ENCODE measurements at places on chromosomes 11 and 22.

DNA sequence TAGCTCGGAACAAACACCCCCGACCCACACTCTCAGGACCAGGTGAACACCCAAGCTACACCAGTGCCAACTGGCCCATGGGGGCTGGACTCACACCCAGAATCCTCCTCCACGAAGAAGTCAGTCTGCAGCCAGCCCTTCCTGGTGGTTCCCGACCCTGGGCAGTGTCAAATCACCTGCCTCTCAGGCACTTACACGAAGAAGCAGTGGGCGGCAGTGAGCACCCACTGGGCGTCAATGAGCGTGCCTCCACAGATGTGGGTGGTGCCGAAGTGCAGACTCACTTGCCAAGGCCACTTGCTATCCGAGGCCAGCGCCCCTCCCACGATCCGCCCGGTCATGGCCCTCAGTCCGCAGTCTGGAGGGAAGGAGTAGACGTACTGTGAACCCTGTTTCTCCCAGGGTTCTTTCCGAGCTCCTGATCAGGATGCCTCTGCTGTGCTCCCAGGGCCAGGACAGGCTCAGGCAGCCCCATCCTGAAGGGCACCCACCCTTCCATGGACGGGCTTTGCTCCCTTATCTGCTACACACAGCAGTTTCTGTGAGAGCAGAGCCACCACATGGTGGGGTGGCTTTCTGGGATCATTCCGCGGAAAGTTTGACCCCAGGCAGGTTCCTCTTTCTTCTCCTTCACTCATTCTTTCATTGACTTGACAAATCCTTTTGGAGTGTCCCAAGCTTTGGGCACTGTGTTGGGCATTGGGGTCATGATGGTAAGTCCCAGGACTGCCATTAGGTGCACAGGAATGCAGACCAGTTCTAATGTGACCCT, 19.4 kb downstream of the TMPRSS13 start:
- no peak for DNase-seq

DNA sequence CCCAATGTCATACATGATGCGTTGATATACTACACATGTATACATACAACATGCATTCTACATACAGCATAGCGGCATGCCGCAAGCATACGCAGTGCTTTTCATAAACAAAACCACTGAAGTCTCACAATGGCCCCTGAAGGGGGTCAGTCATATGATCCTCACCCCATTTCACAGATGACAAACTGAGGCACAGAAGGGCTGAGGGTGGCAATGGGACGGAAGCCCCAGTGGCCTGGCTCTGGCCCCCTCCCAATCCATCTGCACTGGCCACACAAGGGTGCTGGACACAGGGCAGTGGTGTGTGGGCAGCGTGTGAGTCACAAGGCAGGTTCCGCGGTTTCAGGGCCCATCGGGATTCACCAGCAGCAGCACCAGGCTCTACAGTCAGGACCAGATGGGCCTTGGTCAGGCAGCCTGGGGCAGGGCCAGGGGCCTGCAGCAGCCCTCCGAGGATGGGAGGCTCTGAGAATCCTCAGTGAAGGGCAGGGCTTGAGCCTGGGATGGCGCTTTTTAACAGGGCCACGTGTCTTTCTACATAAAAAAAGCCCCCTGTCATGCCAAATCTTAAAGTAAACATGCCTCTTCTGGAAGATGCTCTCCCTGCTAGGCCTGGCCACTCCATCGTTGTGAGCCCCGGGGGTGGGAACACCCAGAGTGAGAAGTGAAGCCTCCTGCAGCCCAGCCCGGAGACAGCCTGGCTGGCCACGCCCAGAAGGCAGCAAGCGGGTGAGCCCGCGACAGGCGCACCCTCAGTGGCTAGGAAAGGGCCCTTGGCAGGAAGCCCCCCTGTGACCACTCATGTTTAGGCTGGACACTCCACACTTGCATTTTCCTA, 206.5 kb downstream of the CTTN start:
- no peak for DNase-seq

DNA sequence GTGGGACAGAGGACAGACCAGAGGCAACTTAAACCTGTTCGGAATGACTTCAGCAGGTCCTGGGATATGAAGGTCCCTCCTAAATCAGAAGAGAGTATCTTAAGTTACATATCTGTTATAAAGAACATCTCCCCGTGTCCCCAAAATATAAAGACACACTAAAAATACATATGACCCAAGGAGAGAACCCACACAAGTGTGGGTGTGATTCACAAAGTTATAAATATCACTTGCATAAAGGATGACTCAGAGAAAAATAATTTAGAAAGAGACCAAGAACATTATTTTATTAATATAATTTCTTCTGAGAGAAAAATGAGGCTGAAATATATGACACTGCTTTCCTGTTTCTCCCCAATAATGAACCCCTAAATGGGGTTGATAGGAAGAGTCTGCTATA, 14.2 kb downstream of the OR5B21 start:
- no peak for DNase-seq

GRCh38 chr11:120308081-120308480, 17.0 kb upstream of the TLCD5 start:
- DNase-seq, result no peak

GRCh38 chr11:125370561-125371389, 125.3 kb downstream of the FEZ1 start:
- DNase-seq, result no peak

- no peak for DNase-seq
These were observed 30.8 kb upstream of the LDLRAD3 start for GRCh38 chr11:35912883-35913624.

GRCh38 chr11:63567044-63567840, 4.1 kb upstream of the PLAAT2 start:
- DNase-seq, result no peak

GRCh38 chr11:1011320-1011698, 25.2 kb downstream of the MUC6 start:
- no peak for DNase-seq

DNA sequence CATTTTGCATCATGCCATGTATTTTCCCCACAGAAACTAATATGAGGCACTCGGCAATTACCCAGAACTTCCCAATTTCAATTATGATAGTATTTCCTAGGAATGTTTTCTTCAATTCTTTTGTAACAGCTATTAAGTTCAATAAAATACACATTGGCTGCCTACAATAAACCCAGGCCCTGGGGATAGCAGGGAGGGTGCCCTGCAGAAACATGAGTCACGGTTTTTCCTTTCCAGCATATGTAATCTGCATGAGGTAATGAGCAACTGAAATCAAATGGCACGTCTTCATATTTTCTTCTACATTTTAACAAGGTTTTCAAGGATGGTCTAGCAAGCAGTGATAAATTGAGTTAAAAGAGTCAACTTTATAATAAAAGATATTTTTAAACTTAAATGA, 32.0 kb downstream of the GUCY1A2 start:
- no peak for DNase-seq

DNA sequence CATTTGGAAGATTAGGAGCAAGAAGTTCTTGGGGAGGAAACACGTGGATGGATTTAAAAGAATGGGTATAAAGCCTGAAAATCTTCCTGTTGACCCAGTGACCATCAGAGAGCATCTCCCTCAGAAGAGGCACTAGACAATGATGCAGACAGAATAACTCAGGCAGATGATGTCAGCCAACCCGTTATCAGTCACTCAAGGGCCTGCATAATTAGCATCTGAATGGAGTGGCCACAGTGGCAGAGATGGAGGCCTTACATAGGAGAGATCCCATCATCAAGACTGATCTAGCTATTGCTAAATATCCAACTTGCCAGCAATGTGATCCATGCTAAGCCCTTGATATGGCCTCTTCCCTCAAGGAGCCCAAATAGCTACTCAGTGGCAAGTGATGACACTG, 70.7 kb upstream of the CD82 start:
- no peak for DNase-seq

DNA sequence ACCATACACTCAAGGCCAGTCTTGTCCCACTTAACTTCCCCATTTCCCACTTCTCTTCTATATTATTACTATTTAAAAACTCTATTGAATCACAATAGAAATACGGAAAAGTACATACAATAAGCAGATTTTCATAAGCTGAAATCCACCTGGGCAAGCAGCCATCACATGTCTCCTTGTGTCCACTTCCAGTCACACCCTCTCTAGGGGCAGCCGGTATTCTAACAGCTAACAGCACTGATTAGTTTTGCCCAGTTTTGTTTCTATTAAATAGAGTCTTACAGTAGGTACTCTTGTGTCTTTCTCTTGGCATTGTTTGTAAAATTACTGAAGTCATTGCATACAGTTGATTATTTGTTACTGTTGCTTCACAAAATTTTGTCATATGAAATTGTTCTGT, 37.8 kb downstream of the PPP6R3 start:
- DNase-seq, result no peak

All from brain pericyte (primary cell).